ENCODE measurements at places on chromosomes 3 and 15.
A peak's percentile ranks its signal among the peaks of the same experiment; 100 is the strongest.

DNA sequence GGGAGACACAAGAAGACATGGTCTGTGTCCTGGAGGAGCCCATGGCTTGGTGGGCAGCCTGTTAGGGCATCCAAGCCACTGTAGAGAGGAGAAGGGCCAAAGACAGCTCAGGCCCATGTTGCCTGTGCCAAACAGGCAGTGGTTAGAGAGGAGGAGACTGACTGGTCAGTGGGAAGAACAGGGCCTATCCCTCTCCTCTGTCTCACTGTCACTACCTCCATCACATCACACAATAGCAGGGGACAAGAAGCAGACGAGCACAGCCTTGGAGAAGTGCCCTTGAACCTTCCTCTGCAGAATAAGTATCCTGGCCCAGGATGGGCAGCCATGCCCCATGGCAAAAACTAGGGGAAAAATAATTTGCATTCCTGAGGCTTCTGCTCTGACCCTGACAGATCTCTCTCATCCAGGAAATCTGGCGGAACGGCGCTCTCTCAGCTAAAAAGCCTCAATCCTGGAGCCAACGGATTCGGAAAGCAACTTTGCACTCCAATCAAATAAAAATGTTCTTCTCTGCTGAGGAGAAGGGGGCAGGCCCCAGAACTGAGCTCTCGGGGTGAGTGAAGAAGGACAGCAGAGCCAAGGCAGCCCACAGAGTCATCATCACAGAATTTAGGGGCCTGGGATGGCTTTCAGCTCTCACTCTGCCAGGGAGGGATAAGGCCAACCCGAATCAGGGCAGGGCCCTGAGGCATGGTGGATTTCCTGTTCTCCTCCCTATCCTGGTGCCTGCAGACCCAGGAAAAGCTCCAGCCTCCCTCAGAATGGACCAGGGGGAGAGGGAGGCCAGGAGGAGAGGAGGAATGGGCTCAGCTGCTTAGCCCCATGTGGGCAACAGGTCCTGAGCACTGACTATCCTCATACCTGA lies 1.6 kb downstream of the SHF start:
- DNase-seq, result peak; percentile 61

DNA sequence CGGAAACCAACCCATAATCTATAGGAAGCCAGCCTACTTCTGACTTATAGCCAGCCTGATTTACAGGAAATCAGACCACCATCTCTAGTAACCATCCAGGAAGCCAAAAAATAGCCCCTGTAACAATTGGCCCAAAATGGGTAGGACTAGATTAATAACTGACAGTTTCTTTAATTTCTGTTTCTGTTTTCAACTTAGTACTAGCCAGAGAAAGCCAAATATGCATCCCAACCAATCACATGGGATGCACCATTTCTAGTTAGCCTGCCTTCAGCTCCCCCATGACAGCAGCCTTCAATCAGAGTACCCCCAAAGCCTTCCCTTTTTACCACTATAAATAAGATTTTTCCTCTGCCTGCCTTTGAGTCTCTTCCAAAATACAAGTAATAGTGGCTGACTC lies 239.1 kb upstream of the GADL1 start:
- DNase-seq, result no peak

- DNase-seq, result no peak
These were observed 340.1 kb upstream of the MANF start for GRCh38 chr3:51044982-51045381.

DNA sequence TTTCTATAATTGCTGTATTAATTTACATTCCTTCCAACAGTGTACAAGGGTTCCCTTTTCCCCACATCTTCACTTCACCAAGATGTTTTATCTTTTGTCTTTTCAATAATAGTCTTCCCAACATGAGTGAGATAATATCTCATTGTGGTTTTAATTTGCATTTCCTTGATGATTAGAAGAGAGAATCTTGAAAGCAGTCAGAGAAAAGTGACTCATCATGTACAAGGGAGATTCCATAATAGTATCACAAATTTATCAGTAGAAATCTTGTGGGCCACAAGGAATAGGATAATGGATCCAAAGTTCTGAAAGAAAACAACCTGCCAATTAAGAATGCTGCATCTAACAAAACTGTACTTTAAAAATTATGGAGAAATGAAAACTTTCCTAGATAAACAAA lies 189.3 kb downstream of the NECTIN3 start:
- peak; percentile 44 for DNase-seq

GRCh38 chr3:5657106-5657505 lies 469.6 kb downstream of the EDEM1 start:
- DNase-seq, result no peak

DNA sequence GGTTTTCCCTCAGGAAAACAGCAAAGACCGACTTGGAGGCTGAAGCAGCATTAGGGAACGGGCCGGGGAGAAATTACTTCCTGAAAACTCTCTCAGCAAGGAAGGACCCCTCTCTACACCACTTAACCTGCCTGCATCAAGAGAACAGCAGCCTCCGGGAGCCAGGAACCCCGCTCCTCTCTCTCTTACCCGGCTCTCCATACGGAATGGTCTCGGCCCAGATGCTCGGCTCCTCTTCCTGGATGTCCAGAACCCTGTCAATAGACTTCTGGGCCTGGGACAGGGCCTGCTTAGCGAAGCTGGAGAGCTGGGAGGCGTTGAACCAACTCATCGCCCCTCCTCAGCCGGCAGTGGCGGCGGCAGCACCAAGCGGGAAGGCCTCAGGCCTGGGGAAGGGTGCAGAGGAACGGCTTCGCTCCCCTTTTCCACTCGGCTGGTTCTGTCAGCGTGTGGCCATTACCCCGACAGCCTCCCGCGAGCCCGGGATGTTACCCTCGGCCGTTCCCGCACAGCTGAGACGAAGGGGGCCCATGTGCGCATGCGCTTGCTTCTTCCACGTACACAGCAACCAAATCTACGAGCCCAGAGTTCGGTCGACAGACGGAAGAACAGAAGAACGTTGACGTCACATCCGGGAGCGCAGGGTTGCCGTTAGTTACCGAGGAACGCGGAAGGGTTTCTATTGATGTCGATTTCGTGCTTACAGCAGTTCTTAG lies at the start of gene TMF1:
TSS of gene TMF1 (minus strand) at position 578 of the 716 bp plus-strand sequence. CDS start at position 331, 247 bp downstream.
- peak; percentile 99 for DNase-seq

DNA sequence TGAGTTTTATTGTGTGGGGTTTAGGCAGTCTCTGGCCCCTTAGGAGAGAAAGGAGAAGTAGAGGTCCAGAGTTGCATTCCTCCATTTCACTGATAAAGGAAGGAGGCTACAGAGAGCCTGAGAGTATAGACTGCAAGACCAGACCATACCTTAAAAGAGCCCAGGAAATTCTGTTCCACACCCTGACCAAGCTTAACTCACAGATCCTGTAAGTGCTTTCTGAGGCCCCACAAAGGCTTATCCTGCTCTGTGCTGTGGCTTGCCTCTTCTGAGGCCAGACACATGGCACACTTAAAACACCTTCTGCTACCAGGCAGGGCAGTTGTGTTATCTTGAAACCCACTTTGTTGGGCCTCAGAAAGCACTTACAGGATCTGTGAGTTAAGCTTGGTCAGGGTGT lies 39.2 kb upstream of the LEKR1 start:
- no peak for DNase-seq

- peak; percentile 86 for DNase-seq
These were observed 225.8 kb upstream of the UMPS start for GRCh38 chr3:124504332-124505059.

GRCh38 chr15:60382773-60383674 lies 14.8 kb downstream of the ANXA2 start:
- peak; percentile 25 for DNase-seq

DNA sequence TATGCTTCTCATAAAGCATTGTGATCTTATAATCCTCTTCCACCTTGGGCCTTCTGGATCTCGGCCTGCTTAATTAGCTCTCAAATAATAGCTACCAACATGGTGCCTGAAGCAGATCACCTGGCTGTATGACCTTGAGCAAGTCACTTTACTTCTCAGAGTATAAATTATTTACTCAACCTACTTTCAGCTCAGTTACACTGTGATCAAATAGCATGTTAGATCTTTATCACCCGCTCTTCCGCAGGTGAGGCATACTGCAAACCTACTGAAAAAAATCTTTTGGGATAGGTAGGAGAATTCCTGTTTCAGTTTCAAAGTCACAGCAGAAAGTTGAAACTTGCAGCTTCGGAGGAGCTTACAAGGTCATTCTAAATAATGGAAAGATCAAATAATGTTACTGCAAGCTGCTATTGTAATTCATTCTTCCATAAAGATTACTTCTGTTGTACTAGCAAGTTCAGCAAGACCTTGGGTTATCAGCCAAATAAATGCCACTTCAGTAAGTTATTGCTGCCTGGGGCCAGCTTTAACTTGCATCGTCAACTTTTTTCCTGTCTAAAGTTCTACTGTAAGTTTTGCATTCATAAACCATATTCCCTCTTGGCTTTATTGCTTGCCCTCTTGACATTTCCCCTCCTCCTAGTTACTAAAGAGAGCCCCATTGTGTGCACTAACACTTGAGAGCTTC lies 268.4 kb upstream of the ATP11B start:
- no peak for DNase-seq

DNA sequence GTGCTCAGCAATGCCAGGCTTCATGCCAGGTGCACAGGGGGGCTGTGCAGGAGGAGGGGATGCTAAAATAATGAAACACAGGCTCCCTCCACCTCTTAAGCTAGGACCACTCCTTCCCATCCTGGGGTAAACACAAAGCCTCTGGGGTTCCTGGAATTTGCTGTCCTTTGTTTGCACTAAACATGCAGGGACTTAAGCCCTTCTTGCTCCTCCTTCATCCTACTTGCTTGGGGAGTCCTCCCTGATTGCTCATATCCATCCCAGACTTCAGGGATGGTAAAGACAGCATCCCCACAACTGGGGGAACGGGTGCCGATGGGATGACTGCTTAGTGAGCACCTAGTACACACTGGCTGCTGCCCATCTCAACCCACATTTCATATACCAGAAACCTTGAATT lies 5.1 kb downstream of the LINGO1 start:
- DNase-seq, result no peak

DNA sequence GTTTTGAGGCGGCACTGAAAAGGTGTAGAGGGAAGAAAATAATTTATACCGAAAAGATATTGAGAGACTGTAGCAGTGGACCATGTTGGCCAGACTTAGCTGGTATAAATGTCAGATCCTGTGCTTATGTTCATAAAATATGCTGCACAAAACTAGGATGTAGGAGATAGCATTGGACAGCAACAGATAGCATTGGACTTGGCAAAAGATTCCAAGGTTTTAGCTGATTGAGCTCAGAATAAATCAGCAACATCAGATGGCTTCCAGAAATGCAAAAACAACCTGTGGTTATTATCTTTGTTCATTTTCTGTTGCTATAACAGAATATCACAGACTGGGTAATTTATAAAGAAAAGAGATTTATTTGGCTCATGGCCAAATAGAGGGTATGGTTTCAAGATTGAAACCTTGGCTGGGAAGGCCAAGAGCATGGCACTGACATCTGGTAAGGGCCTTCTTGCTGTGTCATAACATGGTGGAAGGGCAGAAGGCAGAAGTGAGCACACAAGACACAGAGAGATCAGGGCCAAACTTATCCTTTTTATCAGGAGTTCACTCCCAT lies 34.7 kb downstream of the SLC28A1 start:
- DNase-seq, result no peak

GRCh38 chr3:19540464-19540863 lies 392.2 kb downstream of the KCNH8 start:
- no peak for DNase-seq

DNA sequence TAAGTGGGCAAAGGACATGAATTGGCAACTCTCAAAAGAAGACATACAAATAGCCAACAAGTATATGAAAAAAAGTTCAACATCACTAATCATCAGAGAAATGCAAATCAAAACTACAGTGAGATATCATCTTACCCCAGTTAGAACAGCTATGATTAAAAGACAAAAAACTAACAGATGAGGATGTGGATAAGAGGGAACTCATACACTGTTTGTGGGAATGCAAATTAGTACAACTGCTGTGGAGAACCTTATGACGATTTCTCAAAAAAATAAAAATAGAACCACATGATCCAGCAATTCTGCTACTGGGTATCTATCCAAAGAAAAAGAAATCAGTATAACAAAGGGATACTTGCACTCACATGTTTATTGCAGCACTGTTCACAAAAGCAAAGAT lies 28.6 kb downstream of the NEK10 start:
- no peak for DNase-seq

GRCh38 chr15:91165850-91166249 lies 65.8 kb downstream of the SV2B start:
- no peak for DNase-seq

- DNase-seq, result no peak
These were observed 57.9 kb downstream of the RGMA start for GRCh38 chr15:93031103-93031464.

DNA sequence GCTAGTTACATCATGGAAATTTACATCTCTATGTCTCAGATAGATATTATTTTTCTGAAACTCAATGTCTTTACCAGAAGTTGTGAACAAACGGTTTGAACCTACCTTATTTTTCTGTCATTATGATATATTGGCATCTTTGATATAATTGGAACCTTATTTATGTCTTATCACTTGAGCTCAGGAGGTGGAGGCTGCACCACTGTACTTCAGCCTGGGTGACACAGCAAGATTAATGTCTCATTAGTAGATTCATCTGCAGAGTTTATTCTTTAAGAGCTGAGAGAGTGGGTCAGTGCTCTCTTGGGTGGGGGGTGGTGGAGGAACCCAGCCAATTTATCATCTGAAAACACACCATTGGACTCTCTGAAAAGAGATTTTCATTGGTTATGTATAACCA lies 21.4 kb downstream of the SCG3 start:
- DNase-seq, result no peak

- DNase-seq, result no peak
These were observed 30.8 kb upstream of the SLC35G2 start for GRCh38 chr3:136788154-136788553.

GRCh38 chr3:39724233-39724846 lies 85.1 kb upstream of the MYRIP start:
- no peak for DNase-seq

DNA sequence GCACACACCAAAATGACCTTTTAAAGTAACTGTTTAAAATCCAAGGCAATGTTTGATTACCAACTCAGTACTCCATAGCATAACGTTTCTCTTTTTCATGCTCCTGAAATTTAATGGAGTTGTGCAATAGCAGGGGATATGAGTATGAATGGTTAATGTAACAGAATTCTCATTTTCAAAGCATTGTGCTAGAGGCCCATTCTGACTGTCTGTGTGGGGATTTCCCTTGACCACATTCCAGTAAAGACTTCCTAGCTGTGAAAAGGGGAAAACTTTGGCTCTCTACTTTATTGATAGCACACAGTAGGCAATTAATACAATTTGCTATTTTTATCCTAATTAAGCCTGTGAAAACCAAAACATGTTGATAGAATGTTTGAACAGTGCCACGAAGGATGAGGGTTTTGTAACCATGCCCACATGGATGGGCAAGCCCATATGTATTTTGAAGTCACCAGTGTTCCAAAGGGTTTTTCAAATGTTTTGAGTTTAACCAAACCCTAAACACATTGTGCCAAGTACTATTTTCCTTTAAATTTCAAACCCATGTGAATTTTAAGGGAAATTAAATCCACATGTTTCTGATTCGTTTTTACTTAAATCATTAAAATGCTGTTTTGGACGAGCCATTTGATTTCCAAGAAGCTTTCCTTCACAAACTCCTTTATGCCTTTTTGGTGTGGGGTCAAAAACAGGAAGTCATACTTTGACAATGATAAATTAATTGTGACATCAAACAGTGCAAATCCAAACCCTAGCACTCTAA lies 261.2 kb downstream of the SHOX2 start:
- DNase-seq, result peak; percentile 51

Measured in EH (cell line).